ENCODE measurements at places on chromosomes 11 and 22.

DNA sequence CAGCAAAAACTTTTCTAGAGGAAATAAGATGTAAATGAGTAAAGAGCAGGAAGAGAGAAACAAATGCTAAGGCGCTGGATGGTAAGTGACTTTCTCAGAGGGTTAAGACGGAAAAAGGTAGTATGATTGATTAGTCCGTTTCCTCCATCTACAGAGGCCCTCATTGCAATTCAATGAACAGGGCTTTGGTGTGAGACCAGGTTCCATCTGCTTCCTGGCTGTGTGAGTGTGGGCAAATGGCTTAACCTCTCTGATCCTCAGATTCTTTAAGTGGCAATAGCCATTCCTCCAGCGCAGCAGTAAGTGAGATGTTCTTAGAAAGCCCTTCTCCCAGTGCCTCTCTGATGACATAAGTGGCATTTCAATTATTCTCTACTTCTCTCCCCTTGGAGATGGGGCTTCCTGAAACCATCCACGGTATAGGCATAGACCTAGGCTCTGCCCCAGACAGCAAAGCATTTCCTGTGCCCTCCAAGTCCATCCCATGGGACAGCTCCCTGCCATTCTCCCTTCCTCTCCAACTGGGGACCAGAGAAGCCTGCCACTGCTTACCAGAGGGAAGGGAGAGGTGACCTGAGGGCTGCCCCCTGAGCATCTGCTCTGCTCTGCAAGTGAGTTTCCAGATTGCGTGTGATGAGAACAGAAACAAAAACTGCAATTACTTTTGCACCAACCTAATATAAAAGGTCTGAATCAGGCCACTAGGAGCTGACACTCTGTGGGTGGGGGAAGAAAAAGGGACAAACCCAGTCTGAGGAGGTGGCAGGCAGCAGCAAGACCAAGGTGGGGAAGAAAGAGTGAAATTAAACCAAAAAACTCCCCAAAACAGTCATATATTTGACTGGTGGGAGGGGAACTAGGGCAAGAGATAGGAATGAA lies 12.7 kb upstream of the CD44 start:
- no peak for DNase-seq

GRCh38 chr11:95593111-95593510 lies 196.5 kb downstream of the FAM76B start:
- no peak for DNase-seq

DNA sequence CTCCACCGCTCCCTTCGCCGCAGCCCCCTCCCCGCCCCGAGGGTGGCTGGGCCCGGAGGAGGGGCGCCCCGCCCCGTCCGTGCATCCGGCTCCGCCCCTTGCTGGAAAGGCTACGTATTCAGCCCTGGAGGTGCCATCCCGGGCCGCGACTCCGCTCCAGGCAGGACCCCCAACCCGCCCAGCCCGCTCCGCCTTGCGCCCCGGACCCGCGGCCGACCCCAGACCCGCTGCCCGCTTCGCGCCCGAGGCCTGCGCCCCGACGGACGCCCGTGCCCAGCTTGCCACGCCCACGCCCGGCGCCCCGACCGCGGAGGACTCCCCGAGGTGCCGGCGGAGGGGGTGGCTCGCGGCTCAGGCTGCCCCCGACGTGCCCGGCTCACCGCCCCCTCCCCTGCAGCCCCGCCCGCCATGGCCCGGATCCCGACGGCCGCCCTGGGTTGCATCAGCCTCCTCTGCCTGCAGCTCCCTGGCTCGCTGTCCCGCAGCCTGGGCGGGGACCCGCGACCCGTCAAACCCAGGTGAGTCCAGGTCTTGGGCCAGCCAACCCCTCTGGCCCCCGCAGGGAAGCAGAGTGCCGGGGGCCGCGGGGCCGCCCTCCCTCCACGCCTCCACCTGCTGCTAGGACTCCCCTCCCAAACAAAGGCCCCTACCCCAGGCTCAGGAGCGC lies at the start of gene ADM2:
TSS of gene ADM2 (plus strand) at position 104 of the 667 bp plus-strand sequence. CDS start at position 409, 305 bp downstream.
- DNase-seq: no peak

DNA sequence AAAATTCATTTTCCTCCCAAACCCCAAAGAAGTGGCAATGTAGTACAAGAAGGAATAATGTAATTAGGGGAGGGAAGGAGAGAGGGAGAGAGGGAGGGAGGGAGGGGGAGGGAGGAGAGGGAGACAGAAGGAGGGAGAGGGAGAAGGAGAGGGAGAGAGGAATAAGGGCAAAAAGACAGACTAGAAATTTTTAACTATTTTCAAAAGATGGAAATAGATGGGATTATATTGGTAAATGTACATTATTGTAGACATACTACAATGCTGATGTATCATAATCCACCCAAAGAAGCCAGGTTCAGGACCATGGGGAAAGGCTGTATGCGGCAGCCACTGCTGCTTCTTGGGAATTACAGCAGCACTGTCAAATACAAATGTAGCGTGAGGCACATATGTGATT lies 74.3 kb downstream of the GAB2 start:
- DNase-seq: no peak

DNA sequence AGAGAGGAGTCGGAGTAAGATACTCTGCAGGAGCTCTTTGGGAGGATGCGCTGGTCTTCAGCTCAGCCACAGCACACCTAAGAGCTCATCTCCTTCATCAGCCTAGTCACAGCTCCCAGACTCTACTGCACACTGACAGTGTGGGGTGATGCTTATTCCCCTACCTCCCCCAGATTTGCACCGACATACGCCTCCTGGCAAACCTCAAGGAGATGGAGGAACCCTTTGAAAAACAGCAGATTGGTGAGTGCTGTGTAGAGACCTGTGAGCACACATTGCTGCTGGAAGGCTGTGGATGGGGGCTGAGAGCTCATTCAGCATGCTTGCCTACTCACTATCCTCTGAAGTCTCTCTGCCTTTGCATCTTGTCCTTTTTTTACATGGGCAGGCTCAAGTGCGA lies 9.3 kb upstream of the SGSM3 start:
- no peak for DNase-seq

DNA sequence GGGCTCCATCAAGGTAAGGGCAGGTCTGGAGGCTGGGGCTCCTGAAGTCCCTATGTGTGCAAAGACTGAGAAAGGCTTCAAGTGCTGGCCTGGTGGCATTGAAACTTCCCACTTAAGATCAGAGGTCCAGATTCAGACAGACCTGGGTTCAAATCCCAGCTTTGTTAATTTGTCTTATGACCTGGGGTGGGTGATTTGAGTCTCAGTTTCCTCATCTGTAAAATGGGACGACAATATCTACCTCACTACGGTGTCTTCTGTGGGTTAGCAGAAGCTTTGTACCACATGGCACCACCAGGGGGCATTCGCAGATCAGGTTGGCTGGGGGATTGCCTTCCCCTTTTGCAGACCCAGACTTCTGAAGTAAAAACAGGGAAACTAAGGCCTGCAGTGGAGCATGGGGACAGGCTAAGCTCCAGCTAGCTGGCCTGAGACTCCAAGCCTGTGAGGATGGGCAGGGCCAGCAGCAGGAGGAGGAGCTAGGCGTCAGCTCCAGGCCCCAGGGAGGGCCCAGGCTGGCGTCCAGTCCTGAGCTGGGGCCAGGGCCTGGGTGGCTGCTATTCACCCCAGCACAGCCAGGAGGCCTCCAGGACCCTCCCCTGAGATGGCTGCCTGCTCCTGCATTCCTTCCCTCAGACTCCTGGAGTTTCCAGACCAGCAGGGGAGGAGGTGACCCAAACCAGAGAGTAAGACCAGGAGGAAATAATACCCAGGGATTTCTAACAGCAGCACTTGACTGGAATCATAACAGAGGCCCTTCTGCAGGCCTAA lies 1.5 kb downstream of the CASTOR1 start:
- peak; percentile 81 for DNase-seq

DNA sequence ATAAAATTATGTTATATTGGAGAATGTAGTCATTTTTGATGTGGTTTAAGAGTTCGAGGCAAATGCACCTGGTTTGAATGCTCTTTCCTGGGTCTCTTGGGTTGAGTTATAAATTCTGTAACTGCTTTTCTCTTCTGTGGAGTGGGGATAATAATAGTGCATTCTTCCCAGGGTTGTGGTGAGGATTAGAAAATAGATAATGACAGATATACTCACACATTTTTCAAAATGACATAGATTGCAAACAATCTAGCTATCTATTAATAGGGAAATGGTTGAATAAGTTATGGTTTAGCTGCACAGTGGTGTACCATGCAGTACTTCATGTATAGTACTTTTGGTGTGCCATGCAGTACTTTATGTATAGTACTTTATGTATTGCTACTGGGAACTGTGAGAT lies 67.4 kb downstream of the SWAP70 start:
- DNase-seq: no peak

DNA sequence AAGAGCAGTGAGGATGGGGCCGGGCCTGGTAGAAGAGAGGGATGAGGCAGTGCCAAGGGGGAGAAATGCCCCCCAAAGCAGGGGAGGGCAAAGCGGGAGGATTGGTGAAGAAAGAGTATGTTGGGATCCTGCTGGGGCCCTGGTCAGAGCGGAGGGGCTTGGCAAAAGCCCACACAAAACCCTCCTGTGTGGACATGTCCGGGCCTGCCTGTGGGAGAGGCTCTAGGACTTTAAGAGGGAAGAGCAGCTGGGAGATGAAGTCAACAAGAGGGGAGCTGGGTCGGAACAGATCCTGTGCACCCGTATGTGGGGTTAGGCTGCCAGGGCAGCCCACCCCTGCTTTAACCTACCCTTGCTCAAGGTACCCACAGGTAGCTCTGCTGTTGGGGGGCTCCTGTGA lies 25.8 kb downstream of the ART5 start:
- DNase-seq: no peak

- peak; percentile 91 for DNase-seq
These were observed 26.6 kb downstream of the RAB30 start for GRCh38 chr11:83044958-83045712.

- no peak for DNase-seq
These were observed 4.6 kb downstream of the GTPBP1 start for GRCh38 chr22:38710351-38710750.

DNA sequence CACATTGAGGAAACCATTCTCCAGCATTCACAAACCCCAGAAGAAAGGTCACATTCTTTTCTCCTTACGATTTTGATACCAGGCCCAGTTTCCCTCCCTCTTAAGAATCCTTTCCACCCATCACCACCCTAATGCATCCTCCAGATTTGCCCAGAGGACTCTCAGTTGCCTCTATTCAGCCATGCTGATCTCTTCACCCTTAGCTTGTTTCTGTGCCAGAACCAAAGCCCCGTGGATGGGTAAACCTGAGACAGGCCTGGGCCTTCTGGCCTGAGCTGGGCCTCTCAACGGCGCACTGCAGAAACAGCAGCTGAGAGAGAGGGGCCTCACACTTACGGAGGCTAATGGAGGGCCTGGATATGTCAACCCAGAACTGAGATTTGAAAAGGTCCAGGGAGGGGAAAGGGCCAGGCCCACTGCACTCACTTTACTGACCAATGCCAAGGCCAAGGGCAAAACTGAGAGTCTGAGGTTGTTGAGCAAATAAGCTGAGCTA lies 32.2 kb upstream of the OAF start:
- DNase-seq: no peak

GRCh38 chr22:39215070-39215396 lies 29.7 kb downstream of the PDGFB start:
- no peak for DNase-seq

GRCh38 chr11:128525411-128526243 lies 61.7 kb downstream of the ETS1 start:
- DNase-seq: peak; percentile 44

DNA sequence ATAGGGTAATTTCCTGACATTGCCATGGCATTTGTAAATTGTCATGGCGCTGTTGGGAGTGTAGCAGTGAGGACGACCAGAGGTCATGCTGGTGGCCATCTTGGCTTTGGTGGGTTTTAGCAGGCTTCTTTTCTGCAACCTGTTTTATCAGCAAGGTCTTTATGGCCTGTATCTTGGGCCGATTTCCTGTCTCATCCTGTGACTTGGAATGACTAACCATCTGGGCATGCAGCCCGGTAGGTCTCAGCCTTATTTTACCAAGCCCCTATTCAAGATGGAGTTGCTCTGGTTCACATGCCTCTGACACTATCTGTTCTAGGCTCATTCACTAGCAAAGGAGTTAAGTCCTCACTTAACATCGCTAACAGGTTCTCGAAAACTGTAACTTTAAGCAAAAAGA lies 1374.2 kb downstream of the FAM181B start:
- DNase-seq: peak; percentile 7

- no peak for DNase-seq
These were observed 6.2 kb downstream of the NFAM1 start for GRCh38 chr22:42425989-42426355.

- DNase-seq: peak; percentile 47
These were observed 44.3 kb downstream of the NNMT start for GRCh38 chr11:114340311-114341131.

DNA sequence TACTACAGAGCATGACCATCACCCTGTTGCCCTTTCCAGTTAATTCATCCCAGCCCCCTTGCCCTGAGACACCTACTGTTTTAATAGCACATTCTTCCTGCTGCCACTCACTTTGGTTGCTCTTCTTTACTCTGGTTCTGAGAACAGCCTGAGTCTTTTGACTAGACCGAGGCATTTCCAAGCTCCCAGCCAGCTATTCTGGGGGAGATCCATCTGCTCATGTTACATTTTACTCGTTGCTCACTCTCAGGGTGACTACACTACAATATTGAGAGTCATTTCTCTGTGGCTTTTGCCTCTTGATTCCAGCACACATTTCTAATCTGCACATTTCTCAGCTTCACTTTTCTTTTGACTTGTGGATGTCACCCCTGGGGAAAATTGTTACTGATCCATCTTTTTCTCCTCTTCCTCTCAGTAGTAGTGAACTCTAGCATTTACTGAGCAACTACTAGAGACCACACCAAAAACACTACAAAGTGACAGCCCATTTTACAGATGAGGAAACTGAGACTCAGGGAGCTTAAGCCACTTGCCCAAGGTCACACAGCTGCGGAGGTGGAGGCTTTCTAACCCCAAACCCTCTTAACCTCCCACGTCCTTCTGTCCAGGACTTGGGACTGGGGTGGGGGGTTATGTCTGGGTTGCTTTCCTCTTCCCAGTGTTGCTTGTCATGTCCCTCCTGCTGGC lies 117.8 kb downstream of the C11orf91 start:
- DNase-seq: no peak

- DNase-seq: no peak
These were observed 1.4 kb downstream of the CDKN1C start for GRCh38 chr11:2883979-2884815.

- no peak for DNase-seq
These were observed 89.3 kb upstream of the LINC01488 start for GRCh38 chr11:69392104-69392653.

DNA sequence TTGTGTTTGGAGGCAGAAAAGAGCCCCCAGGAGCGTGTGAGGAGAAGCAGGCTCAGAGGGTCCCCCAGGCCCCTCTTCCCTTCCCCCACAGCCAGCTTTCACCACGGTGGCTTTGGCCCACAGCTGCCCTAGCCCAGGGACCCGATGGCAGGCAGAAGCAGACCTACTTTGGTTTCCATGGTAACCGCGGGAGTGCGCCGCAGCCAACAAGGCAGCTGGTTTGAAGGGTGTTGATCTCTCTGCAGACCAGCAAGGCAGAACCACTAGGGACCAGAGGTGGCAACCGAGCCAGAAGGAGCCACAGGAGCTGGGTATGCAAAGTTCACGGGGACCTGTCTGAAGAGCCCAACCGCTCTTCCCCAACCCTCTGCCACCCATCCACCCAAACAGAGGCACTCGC lies 69.4 kb downstream of the BUD13 start:
- DNase-seq: no peak

DNA sequence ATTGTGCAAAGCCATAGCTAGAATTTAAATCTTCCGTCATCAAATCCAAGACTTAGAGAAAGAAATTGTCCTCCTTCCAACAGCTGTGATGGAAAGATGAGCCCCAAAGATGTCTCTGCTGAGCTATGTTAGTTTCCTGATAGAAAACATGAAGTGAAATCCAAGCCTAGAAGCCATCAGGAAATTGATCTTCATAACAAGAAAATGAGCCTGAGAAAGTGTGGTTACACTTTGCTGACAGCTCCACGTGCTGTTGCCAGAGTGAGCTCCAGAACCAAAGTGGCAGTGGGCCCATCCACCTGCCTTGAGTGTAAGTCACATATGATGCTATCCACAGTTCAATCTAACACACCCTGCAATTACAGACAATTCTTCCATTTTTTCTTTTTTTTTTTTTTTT lies 58.0 kb upstream of the UBASH3B start:
- DNase-seq: no peak

Measured in brain microvascular endothelial cell (primary cell).